ENCODE measurements at places on chromosomes 2 and 18.
A peak's percentile ranks its signal among the peaks of the same experiment; 100 is the strongest.

GRCh38 chr18:75269124-75269680 is 58.6 kb downstream of the TSHZ1 start:
- DNase-seq = no peak

GRCh38 chr2:102001767-102002142 is 10.0 kb downstream of the IL1R2 start:
- no peak for DNase-seq

- no peak for DNase-seq
These were observed 34.3 kb upstream of the ODC1 start for GRCh38 chr2:10482460-10482859.

DNA sequence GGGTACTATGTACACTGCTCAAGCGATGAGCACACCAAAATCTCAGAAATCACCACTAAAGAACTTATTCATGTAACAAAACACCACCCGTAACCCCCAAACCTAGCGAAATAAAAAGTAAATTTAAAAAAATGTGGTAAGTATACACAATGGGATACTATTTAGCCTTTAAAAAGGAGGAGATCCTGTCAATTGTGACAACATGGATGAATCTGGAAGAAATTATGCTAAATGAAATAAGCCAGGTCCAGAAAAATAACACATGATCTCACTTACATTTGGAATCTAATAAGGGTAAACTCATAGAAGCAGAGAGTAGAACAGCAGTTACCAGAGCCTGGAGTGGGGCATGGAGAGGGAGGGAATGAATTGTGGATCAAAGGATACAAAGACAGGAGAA is 98.5 kb upstream of the SPATS2L start:
- DNase-seq = no peak

GRCh38 chr2:39488450-39488849 is 51.4 kb upstream of the MAP4K3 start:
- DNase-seq = no peak

DNA sequence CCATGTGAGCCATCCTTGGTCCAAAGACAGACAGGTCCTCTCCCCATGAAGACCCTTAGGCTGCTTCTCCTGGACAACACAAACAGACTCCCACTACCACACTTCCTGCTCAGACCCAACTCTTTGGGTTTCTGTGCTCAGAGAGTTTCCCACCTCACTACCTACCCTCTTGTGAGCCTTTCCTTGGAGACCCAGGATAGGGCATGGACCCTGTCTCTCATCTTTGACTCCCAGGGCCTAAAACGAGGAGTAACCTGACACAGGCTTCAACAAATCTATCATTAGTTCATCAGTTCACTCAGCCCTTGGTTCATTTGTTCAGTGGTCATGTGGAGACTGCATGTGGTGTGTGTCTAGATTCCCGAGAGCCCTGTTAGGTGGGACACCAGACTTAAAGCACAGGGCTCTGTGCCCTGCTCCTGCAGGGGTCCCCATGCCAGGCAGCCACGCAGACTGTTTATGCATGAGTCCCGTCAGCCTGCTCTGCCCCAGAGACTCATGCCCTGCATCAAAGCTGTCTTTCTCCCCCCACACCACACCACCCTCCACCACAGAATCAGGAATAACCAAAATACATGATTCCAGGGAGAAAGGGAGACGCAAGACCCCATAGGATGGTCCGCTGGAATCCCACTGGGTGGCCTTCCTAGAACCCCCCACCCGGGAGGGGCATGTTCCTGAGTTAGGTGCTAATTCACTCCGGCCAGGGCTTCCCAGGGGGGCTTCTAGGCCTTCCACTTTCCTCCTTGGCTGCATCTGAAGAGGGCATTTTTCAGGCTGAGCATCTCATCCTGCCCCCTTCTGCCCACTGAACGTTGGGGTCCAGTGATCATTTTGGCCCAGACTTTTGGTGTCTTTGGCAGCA is 100.2 kb upstream of the TEX51 start:
- no peak for DNase-seq

DNA sequence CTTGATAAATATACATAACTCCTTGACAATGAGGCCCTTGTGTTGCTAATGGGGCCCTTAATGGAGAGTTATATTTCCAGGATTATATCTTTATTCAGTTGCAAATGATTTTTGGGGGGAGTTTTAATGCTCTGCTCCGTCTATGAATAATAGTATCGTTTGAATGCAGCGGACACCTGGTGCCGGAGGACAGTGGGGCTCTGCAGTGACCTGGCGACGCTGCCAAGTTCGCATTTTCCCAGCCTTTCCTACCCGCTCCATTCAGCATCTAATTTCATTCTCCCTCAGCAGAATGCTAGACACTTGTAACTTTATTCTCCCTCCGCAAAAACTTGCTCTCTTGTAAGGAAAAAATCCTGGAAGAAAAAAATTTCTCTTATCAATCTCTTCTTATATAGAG is 257.6 kb upstream of the SALL3 start:
- no peak for DNase-seq

DNA sequence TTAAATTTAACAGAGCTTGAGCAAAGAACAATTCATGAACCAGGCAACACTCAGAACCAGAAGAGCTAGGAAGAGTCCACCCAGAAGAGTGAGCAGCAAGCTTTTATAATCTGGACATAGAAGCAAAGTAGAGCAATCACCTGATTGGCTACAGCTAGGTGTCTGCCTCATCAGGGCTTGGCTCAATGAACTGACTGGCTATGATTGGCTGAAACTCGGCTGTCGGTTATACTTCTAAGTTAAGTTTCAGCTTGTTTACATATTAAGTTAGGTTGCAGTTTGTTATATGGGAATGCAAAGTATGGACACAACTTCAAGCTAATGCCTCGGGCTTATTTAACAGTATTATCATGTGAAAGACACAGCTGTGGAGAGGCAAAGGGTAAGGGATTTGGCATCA is 63.2 kb upstream of the NABP1 start:
- no peak for DNase-seq

DNA sequence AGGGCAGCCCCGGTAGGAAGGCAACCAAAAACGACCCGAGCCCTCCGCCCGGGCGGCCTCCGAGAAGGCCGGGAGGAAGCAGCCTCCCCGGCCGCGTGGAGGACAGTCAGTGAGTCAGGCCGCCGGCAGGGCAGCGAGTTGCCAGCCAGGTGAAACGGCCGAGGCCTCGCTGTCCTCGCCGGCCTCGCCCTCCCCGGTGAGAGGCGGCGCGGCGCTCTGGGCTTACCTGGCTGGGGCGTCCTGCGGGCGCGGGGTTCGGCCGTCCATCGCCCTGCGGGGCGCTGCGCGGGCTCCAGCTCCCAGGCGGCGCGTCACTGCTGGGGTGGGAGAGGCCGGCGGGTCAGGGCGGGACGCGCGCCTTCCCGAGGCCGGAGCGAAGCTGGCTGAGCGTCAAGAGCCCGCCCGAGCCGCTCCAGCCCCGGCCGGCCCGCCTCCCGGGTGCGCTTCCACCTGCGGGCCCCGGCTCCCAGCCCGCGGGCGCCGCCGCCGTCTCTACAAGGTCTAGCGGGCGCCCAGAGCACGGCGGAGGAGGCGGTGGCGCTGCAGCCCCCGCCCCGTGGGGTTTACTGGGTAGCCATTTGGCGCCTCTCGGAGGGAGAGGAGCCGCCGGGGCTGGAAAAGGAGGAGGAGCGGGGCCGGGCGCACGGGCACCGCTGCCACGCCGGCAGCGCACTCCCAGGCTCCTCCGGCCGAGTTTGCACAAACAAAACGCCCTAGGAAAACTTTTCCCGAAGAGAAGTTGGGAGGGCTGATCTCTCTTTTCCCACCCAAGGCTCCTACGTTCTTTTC is 499 bp downstream of the COBLL1 start:
- no peak for DNase-seq

- no peak for DNase-seq
These were observed 277.9 kb downstream of the GULP1 start for GRCh38 chr2:188569431-188570165.

DNA sequence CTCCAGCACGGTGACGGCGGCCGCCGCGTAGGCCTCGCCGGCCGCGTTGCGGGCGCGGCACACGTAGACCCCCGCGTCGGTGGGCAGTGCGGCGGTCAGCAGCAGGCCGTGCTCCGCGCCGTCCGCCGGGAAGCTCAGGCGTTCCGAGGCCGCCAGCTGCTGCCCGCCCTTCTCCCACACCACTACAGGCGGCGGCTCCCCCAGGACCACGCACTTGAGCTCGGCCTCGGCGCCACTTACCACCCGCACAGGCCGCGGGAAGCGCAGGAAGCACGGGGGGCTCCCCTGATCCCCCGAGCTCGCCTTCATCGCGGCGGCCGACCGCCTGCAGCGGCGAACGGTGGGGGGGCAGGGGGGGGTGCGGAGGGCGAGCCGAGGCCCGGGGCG is 422 bp downstream of the OBSL1 start:
- DNase-seq = no peak

GRCh38 chr2:235460548-235461047 is 33.2 kb upstream of the AGAP1 start:
- DNase-seq = no peak

DNA sequence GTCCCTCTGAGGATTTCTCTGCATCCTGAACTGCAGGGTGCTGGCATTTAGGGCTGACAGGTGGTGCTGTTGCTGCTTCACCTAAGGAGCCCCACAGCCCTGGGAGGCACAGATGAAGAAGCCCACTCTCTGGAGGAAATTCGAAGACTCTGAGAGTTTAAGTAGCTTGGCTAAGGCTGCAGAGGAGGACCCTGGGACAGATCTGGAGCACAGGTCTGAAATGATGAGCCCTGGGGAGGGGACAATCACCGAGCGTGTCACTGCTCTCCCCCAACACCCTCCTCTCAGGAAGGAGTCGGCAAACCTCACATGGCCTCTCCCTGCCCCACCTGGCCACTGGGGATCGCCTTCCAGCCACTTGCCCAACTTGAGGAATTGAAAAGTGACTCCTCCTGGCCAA is 18.6 kb downstream of the CYP27C1 start:
- no peak for DNase-seq

- DNase-seq = no peak
These were observed 804.5 kb downstream of the NR4A2 start for GRCh38 chr2:155528034-155528433.

GRCh38 chr18:63088262-63088661 is 231.3 kb downstream of the BCL2 start:
- DNase-seq = no peak

DNA sequence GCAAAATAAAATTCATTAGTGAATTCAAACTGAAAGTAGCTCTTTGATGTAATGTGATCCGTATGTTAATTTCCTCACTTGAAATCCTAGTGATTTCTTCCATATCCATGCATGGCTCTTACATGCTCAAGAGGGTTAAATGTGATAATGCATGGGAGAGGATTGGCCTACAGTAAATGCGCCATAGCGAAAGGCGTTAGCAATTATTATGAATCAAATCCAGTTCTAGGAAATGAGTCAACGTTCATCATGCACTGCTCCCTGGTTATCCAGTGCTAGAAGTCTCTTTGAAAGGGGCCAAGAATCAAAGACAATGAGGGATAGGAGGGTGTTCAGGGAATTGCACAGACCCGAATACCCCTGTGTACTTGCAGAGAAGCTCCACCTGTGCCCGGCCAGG is 101.4 kb upstream of the RASGRP3 start:
- no peak for DNase-seq

GRCh38 chr2:100882645-100883613 is 63.0 kb downstream of the NPAS2 start:
- no peak for DNase-seq

DNA sequence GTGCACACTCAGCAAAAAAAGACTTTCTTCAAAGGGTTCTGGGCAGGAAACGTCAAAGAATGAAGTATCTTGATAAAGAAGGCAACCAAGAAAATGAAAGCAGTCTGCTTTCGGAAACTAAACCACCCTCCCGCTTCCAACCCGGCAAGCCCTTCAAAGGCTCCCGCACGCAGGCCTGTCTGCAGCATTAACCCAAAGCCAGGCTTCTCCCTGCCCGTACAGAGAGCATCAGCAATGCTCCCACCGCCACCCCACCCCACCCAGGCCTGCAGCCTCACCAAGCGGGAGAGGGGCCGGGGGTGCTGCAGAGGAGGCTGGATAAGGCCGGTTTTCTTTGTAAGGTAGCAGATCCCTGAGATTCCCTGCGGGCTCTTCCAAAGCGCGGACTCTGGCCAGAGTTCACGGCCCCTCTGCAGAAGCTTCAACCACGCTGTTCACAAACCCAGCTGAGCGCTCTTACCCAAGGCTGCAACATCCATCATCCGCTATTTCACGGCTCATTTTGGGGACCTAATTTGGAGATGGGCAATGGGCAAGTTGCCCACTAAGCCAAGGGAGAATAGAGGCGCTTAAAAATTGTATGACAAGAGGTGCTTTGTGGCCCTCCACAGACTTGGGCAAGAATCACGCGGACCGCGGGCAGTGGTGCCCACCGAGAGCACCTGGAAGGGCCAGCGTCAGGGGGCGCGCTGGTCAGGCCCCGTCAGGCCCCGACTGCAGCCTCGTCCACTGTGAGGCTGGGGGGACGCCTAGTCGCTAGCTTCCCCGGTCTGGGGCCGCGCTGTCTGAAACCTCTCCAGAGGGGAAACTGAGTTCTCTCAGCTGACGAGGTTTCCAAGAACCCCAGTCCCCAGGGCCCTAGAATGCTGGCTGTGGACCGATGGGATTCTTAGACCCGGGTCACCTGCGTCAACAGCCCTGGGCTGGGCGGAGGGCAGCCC is 225.4 kb upstream of the ID2 start:
- peak; percentile 23 for DNase-seq

DNA sequence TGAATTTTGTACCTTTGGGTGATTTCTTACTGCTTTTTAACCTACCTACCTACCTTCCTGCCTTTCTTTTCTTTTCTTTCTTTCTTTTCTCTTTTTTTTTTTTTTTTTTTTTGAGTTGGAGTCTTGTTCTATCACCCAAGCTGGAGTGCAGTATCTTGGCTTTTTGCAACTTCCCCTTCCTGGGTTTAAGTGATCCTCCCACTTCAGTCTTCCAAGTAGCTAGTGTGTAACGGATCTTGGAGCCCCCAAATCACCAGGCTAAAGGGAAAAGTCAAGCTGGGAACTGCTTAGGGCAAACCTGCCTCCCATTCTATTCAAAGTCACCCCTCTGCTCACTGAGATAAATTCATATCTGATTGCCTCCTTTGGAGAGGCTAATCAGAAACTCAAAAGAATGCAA is 61.3 kb downstream of the DDX18 start:
- DNase-seq = no peak

DNA sequence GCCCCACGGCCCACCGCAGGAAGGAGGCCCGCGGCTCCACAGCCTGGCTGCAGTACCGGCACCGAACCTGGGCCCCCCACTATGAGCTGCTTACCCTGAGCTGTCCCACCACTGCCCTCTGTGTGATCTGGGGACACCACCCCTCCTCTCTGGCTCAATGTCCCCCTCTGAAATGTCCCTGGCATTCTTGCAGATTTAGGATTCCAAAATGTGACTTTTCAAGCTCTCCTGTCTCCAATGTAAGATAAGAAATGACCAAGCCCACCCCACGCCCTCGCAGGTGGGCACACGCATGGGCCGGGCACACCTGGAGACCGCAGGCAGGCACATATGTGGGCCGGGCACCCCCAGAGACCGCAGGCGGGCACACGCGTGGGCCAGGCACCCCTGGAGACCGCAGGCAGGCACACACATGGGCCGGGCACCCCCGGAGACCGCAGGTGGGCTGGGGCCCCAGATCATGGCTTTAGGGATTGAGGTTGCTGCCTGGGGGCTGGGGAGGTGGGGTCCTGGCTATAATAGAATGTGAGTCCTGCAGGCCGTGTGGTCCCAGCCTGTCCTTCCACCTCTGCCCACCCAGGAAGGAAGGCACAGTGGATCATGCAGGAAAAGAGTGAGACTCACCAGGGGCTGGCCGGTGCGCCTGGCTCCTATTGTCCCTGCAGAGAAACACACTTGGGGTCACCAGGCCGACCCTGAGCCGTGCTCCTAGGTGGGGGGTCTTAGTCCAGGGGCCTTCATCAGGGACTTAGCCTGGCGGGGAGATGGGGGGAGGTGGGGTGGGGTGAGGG is 7.2 kb downstream of the PDCD1 start:
- no peak for DNase-seq

Measured in activated CD8-positive, alpha-beta memory T cell treated with anti-CD3 and anti-CD28 coated beads for 1 hour (primary cell).